ENCODE measurements at places on chromosomes 7 and 10.

DNA sequence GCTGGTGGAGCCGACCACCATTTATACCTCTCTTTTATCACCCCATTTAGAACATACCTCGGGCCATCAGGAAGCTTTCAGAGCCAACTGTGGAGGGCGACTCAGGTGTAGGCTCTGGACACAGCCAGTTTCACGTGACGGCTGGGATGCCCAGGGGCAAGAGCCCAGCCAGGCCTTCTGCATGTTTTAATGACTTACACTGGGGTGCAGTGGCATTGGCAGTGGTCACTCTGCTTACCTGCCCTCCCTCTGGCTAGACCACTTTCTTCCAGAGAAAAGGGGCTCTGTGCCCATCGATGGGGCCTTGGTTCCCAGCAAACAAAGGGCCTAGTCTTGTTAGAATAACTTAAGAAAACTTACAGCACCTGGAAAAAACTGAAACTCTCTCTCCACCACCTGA lies 50.0 kb downstream of the PNLIPRP2 start:
- no peak for DNase-seq

DNA sequence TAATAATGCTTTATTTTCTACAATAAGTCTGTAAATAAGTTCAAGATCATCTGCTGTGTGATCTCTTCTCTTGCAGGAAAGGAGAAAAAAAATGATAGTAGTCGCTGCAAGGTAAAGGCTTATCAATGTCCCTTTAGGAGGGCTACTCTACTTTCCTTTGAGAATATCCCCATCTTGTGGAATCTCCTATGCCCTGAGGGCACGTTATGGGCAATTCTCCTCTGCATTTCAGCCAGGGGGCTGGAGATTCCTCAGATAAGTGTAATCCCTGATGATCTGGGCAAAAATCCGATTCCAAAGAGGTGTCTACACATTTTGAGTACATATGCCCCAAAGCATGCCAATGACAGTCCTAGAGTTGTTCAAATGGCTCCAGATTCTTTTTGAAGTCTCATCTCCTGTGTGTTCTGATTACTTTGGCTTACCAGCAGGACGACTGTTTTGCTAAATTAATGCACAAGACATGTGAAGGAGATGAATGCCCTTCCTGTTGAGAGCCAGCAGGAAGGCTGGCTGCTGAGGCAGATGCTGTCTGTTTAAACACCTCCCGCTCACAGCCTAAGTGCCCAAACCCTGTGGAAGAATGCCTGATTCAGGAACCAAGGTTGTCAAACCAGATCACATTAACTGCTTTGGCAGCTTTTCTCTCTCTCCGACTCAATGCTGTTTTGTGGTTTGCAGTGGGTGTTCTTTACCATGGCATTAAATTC lies 171.2 kb upstream of the COL1A2 start:
- no peak for DNase-seq

- no peak for DNase-seq
Measured at GRCh38 chr10:122293961-122294380, 22.9 kb downstream of the BTBD16 start.

DNA sequence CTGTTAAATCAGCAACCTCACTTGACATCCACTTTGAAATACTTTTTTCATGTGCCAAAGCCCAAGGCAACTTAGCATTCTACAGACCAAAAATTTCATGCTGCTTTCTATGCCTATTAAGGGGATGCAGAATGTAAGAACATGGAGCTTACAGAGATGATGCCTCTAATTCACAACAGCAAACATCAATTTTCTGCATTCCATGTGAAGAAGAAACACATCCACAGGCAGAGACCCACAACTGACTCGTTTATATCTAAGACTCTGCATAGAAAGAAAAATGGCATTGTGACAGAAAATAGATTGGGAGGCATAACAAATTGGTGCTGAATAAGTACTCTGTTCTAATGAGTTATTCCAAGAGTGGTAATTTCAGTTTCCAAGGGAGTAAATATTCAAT lies 107.6 kb downstream of the SGMS1 start:
- DNase-seq: no peak

- DNase-seq: no peak
Measured at GRCh38 chr7:131026297-131027000, 292.4 kb upstream of the KLF14 start.

Data from activated CD8-positive, alpha-beta memory T cell treated with anti-CD3 and anti-CD28 coated beads for 24 hours (primary cell).